ENCODE measurements at places on chromosomes 12 and 14.

DNA sequence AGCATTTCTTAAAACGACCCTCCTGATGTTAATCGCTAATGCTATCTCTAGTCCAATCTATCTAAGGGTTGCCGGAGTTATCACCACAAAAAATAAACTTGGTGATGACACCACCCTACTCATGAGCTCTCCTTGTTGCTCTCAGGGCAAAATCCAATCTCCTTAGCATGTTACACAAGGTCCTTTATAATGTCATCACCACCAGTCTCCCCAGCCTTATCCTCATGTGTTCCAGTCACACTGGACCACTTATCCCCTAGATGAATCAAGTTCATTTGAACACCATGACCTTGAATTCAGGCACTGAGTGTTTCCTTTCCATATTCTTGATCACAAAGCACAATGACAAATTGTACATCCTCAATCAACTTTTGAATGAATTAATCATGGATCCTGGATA lies 19.0 kb upstream of the DRAM1 start:
- no peak for DNase-seq

GRCh38 chr12:119444462-119445044 lies 110.0 kb downstream of the CCDC60 start:
- peak; percentile 45 for DNase-seq

DNA sequence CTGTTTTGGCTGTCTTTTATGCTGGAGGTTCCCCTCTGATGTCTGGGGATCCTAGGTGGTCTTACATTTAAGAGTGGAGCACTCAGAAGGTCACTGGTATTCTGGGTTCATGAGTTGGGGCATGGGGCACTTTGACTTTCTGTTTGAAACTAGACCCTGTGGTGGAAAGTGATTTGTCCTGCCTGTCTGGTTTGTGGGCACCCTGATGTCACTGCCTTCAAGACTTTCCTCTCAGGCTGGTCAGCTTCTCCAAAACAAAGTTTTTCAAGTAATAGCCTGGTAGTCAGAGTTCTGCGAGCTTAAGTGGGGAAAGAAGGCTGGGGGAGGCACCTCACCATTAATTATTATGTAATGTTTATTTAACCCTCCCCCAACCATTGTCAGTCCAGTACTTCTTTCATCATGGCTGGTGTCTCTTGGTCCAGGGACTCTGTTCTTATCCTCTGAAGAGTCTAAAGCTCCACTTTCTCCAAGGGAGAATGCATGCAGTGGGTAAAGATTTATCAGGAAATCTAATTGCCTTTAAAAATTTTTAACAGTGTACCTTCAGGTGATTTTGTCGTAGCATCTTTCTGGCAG lies 35.3 kb downstream of the ZC3H14 start:
- no peak for DNase-seq

- DNase-seq = no peak
Observed at GRCh38 chr12:122681814-122682213, 21.3 kb downstream of the HCAR2 start.

- no peak for DNase-seq
Observed at GRCh38 chr14:100893760-100894159, 9.8 kb downstream of the RTL1 start.

GRCh38 chr12:66514581-66514980 lies 164.3 kb downstream of the GRIP1 start:
- DNase-seq = no peak

DNA sequence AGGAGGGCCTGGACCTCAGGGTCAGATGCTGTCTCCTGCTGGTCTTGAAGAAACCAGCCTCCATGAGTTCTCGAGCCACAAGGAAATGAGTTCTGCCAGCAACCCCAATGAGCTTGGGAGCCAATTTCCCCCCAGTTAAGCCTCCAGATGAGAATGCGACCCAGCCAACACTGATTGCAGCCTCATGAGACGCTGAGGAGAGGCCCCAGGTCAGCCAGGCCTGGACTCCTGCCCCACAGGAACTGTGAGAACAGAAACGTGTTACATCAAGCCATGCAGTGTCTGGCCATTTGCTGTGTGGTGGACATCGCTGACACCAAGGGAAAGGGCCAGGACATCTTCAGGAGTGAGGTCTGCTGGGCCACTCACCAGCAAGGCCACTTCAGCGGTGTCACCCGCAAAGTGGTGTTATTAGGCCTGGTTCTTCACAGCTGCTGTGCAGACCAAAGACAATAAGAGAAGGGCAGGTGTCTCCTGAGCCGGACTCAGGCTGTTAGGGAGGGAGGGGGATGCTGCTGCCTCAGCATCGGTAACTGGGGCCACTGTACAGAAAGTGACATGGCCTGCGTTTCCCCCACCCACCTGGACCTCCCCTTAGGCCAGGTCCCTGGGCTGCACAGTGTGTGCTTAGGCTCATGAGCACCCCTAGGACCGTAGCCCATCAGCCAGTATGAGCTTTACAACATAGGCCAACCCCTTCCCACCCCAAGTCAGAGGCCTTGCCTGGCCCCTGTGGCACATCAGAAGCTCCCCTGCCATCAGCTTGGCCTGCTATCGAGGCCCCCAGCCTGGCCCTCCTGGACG lies 272.4 kb upstream of the RTL1 start:
- peak; percentile 26 for DNase-seq

- no peak for DNase-seq
Observed at GRCh38 chr12:77973579-77973978, 142.9 kb downstream of the NAV3 start.

DNA sequence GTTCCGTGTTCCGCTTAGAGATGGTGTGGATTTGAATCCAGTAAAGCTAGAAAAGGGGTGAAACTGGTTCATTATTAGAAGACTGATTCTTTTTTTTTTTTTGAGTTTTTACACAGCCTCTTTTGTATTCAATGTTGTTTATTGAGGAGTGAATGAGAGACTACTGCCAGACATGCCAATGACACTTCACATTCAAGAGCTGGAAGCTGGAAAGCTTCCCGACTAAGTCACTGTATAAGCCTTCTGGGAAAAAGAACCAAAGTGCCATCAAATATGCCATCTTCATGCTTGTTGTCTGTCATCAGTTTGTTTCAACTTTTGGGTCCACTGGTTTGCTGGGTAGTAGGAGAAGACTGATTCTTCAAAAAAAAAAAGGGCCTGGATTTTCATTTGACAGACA lies 164.8 kb downstream of the ATP23 start:
- no peak for DNase-seq

GRCh38 chr12:128009108-128009507 lies 257.9 kb upstream of the TMEM132C start:
- no peak for DNase-seq

- DNase-seq = no peak
Observed at GRCh38 chr12:130216031-130216430, 53.8 kb downstream of the FZD10 start.

GRCh38 chr14:62289471-62289870 lies 527.3 kb downstream of the SNAPC1 start:
- DNase-seq = no peak

DNA sequence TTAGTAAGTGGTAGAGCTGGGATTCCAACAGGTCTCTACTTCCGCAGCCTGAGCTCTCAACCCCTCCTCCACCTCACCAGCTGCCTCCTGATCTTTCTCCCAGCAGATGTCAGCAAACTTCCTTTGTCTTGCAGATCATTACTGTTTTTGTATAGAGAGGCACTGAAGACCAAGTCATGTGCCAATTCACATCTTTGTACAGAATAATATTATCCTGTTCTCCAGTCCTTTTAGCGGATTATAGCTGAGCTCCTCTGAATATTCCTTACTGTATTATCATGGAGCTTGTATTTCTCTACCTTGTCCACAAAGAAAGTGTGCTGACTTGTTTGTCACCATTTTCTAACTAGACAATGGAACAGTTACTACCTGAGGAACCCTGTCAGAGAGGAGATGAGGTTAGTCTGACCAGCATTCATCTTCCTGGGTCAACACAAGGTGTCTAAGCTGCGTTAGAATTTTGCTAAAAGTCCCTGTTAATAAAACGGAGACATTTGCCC lies 142.3 kb upstream of the ARHGAP5 start:
- peak; percentile 87 for DNase-seq

GRCh38 chr14:95196268-95196667 lies 38.9 kb upstream of the DICER1 start:
- DNase-seq = no peak

- DNase-seq = no peak
Observed at GRCh38 chr12:45336331-45336730, 120.4 kb downstream of the ANO6 start.

DNA sequence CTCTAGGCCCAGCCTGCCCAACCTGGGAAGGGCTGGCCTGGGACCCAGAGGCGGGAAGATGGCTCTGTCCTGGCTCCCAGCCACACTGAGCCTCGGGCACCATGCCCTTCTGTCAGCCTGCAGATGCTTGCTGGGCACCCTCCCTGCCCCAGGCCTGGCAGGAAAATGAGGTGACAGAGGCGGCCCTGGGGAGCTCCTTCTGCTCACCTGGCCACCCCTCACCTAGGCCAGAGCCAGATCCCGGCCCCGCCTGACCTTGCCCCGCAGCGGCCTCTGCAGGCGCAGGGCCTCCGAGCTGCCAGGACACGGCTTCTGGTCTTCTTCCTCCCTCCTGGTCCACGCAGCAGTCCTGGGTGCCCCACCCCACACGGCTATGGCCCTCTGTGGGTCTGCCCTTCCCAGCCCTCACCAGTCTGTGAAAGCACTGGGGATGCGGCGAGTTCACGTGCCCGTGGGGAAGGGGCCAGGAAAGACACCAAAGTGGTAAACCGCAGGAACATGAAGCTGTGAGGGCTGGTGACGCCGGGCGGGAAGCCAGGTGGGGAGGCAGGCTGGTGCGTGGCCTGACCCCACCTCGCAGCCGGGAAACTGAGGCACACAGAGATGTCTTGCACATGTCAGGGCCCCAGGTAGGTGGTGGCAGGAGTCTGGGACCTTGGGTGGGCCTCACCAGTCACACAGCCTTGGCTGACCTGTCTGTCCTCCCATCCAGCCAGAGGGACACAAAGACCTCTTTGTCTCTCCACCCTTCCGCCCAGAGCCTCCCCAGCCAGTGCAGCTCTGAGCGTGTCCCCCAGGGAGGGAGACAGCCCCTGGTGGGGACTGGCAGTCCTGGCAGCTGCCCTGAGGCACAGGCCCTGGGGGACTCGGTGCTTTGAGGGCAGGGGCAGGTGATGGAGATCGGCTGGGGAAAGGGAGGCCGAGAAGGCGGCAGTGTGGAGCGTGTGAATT lies 12.8 kb downstream of the BAG5 start:
- no peak for DNase-seq

GRCh38 chr12:31339831-31340622 lies 14.1 kb upstream of the SINHCAF start:
- no peak for DNase-seq

DNA sequence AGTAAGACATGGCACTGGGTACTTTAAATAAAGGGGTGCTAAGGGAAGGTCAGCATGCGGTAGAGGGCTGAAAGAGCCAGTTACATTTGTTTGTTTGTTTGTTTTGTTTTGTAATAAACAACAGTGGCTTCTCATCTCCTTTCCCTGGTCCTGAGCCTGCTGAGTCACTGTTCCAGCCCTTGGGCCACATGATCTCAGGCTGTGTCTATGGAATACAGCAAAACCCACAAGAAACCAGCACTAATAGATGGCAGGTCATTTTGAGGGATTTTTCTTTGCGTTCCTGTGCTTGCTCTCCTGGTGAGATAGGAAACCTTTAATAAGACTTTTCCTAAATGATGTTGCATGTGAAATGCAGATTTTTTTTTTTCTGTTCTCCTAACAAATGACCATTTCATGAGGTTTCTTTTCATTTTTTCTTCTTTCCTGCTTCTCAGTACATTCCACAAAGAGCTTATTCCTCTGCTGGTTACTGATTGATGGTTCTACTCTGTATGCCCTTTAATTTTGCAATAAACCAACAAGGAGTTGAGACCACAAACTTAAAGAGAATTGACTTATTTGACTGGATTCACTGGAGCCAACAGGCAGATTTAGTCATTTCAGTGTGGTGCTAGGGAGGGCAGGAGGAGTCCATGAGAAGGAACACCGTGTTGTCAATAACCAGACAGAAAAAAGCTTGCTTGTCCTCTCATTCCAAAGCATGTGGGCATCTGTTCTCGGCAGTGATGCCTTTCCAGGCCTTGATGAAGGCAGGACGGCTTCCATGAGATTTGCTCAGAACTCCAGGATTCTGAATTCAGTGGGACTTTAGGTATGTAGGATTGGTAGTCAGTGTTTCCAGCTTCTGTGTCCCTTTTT lies 459.2 kb downstream of the RAD51B start:
- DNase-seq = no peak

DNA sequence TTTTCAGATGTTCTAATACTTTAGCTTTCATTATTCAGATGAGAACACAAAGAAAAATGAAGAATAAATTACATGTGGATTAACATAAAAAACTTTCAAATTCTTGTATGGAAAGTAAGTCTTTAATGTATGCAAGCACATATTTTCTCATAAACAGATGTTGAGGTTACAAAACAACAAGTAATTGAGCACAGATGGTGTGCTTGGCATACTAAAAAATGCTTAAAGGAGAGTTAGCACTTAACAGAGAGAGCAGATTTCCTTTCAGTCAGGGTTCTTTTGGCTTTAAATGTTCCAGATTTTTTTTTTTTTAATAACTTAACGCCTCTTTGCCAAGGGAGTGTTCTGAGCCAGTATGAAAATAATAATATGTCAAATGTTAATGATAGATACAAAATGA lies 96.0 kb downstream of the RASSF9 start:
- no peak for DNase-seq

DNA sequence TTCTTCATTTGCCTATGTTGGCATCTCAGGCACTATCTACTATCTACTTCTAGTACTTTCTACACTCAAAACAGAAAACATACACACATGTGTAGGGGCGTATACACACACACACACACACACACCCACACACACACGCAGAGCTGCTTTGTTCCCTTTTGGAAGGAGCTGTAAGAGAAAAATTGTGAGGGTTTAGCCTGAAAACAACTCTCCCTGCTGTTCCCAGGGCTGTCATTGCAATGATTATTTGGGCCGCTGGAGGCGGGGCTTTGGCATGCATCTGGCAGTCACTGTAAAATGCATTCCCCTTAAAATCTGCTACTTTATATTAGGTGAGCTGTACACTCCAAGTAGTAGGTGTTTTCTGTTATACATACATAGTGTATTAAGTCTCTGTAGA lies 29.1 kb upstream of the SLC38A2 start:
- DNase-seq = no peak

GRCh38 chr12:132614861-132615578 lies 3.6 kb upstream of the P2RX2 start:
- peak; percentile 73 for DNase-seq

DNA sequence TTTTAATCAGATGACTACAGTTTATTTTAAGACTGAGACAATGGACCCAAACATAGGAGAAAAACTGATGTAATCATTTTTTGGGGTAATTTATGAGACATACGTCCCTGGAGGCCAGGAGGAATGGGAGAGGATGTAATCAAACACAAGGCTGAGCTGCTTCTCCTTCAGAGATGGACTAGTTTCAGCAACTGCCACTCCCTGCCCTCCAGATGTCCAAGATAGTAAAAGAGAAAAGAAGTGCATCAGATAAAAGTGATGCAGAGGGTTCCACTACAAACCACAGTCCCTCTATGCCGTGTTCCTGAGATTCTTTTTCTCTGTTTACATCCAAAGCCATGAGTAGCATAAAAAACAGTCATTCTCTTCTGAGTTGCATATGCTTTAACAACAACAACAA lies 101.1 kb downstream of the DACT1 start:
- DNase-seq = no peak

DNA sequence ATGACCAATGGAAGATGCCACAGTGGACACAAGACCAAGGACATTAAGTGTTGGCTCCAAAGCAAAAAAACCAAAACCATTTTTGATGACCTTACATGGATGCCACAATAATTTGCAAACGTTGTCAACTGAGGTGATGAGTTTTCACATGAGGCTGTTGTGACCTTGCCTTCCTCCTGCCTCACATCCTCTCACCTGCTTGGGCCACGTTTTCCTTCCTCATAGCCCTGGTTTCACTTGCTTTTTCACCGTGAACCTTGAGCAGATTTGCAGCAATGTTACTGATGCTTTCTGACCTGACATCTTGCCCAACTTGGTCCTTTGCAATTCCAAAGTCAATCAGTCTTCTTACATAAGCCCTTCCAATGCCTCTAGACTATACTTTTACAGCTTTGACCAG lies 3.7 kb downstream of the KRT6B start:
- DNase-seq = no peak
